C1 segment of cervical spinal cord (tissue), 14 donors: ENCODE measurements at places on chromosomes 7 and 10.

- no peak for DNase-seq
Measured at GRCh38 chr10:95440756-95441546, 120.2 kb downstream of the SORBS1 start.

- DNase-seq, result no peak
Measured at GRCh38 chr7:108589874-108590273, 20.2 kb downstream of the DNAJB9 start.

GRCh38 chr10:101130984-101131961 is at the start of gene TLX1:
Gene TLX1, plus strand, starts transcription at chr10:101131300. Its CDS starts 242 bp downstream, at chr10:101131542.
- no peak for DNase-seq

DNA sequence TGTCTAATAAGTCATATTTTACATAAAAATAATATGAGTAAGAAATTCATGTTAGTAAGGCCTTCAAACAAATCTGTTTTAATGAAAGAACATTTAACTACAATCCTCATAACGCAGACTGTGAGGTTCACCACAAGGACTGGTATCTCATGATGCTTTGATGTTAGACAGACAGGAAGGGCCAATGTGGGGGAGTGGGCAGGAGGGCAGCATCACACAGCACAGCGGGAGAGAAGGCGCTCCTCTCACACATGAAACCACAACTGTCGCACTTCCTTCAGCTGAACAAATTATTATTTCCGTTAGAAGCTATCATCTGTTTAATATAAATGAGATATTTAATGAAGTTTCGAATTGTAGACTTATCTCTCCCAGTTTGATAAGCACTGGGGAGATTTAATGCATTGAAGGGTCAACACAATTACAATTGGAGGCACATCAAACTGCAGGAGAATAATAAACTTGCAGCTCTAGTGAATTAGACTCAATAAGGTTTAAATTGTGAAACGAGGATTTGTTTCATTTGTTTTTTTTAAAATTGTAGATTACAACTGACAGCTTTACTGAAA is 466.1 kb downstream of the PARD3 start:
- no peak for DNase-seq

DNA sequence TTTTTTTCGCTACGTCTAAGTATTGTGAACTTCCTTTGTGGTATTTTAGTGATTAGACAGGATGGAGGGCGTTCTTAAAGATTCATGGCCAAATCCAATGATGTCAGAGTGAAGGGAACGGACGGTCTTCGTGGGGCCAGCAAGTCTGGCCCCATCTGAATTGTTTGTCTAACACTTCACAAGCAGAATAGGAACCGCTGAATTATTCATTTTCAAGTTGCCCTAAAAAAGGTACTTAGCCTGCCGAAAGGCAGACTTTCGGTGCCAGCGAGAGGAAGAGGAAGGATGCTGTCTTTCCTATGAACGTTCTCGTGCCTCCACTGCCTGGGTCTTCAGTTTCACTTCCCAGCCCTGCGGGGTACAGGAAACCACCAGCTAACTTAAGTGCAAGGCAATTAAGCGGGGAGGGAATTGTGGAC is 145.7 kb upstream of the SH2B2 start:
- DNase-seq, result peak; percentile 19

DNA sequence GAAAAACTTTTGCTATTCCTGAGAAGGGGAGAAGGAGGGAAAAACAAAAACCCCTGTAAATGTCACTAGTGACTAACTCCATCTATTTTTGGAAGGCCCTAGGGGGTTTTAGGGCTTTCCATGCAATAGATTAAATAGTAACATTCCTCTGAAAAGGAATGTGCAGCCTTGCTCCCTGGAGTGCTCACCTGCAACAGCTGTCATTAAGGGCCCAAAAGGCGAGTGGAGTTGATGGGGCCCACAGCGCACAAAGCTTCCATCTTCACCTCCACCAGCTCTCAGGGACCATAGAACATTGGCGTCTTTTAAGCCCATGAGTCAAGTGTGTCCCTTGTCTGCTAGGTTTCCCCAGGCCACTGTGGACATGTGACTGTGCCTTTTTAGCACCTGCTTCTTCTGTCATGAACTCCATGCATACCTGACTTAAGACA is 58.0 kb upstream of the IL6 start:
- no peak for DNase-seq

GRCh38 chr10:7481368-7481765 is 70.5 kb upstream of the SFMBT2 start:
- DNase-seq, result no peak

DNA sequence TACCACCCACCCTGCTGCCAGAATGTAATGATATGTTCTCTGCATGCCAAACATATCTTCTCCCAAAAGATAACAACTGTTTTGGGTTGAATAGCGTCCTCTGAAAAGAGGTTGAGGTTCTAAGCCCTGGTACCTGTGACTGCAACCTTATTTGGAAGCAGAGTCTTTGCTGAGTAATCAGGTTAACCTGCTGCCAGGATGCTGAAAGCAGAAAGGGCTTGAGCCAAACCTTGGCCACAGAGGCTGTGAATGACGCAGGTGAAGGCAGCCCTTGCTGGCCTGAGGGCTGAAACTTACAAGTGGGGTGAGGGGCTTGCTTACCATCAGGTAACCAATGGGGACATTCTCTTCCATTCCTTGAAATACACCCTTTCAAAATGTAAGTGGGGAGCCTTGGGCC is 151.8 kb upstream of the RHEB start:
- no peak for DNase-seq

DNA sequence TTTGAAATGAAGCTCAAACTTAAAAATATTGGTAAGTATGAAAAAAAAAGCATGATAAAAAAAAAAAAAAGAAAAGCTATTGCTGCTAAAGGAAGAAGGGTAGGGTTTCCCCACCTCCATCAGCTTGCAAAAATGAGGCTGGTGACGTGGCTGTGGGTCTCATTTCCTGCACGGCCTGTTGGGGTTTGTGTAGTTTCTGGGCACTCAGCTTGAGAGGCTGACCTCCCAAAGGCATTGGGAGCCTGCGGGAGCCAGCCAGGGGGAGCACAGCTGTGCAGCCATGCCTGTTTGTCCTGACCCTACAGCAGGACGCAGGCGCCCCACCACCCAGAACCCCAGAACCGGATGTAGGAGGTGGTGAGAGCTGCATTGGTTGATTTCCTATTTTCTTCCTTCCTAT is 48.8 kb upstream of the CARD11 start:
- no peak for DNase-seq
